ENCODE measurements at places on chromosomes 2 and 18.

GRCh38 chr2:25358249-25358815, 16.6 kb upstream of the DNMT3A start:
- DNase-seq, result no peak

GRCh38 chr2:230866756-230867523, 2.2 kb downstream of the ITM2C start:
- DNase-seq, result peak; percentile 64

- DNase-seq, result no peak
Measured at GRCh38 chr2:102251042-102251848, 60.1 kb upstream of the IL1RL1 start.

- DNase-seq, result no peak
Measured at GRCh38 chr2:176018708-176019107, 16.6 kb upstream of the LNPK start.

DNA sequence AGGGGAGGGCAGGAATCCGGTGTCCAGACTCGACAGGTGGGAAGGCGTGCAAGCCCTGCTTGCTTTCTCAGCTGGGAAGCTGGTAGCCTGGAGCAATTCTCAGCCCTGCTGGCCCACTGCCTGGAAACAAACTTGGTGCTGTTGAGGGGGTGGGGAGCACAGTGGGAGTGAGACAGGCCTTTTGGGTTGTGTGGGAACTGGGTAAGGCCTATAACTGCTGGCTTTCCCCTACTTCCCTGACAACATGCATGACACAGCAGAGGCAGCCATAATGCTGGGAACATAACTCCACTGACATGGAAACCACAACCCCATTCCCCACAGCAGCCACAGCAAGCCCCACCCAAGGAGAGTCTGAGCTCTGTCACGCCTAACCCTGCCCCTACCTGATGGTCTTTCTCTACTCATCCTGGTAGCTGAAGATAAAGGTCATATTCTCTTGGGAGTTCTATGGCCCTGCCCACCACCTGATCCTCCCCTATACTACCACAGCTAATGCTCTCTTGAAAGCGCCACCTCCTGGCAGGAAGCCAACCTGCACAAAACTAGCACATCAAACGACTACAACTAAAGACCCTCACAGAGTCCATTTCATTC, 122.9 kb upstream of the ACVR1C start:
- DNase-seq, result peak; percentile 10

- no peak for DNase-seq
Measured at GRCh38 chr18:46019936-46020335, 52.1 kb downstream of the PSTPIP2 start.

GRCh38 chr2:94872088-94872618, 923 bp downstream of the TEKT4 start:
- no peak for DNase-seq

GRCh38 chr2:159760326-159760725, 37.7 kb downstream of the CD302 start:
- DNase-seq, result no peak

DNA sequence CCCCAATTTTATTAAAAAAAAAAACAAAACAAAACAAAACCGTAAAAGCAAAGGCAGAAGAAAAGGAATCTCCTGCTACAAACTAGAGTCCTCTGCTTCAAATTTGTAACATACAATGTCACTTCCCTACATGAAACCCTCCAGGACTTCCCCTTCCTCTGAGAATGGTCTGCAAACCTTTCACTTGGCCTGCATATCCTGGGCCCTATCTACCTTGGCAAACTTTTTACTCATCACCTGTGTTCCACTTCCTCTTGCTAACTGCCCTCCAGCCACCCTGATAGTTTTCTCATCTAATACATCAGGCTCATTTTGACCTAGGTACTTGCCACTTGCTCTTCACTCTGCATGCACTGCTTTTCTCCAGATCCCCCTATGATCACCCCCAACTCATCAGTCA, 255.5 kb downstream of the ETAA1 start:
- no peak for DNase-seq

DNA sequence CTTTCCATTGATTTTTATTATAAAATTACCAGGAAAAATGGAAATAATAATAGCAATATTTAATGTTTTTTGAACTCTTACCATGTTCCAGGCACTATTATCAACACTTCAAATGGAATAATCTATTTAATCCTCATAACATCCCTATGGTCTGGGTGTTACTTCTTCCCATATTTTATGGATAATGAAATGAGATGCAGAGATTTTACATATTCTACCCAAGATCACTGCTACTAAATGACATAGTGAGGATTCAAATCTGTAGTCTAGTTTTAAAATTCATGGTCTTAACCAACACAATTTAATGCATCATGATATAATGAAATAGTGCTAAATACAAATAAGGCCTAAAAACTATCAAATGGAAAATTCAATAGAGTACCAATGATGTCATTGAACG, 70.4 kb upstream of the COL3A1 start:
- no peak for DNase-seq

DNA sequence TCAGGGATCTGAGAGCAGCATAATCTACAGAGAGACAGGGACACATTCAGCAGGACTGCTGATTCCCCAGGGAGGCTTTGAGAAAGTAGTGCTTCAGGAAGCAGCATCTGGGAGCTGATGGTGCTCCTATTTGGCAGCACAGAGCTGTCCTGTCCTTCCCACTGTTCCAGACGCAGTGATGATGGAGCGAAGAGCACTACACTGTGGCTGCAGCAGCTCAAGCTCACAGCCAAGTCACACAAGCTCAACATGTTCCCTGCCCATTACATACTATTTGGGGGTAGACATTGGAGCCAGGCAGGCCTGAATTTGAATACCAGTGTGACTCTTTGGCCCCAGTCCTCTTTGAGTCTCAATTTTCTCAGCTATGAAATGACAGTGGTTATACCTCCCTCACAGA, 15.2 kb upstream of the GALM start:
- no peak for DNase-seq

- no peak for DNase-seq
Measured at GRCh38 chr2:119010336-119010735, 68.3 kb downstream of the MARCO start.

DNA sequence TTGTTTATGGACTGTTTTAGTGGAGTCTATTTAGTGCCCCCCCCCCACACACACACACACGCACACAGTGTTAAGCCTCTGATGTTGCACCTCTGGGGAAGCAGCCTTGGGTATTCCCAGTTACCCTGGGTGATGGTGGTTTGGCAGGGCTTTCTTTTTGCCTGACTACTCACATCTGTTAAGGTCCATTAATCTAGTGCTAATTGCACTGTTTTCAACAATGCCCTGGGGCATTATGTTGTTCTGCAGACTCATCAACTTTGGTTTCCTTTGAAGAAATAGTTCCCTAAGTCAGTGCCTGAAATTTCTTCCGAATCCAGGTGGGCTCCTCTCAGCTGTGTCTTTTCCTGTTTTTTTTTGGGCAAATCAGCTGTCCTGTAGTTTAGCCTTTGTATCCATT, 34.7 kb downstream of the SPOPL start:
- DNase-seq, result no peak

DNA sequence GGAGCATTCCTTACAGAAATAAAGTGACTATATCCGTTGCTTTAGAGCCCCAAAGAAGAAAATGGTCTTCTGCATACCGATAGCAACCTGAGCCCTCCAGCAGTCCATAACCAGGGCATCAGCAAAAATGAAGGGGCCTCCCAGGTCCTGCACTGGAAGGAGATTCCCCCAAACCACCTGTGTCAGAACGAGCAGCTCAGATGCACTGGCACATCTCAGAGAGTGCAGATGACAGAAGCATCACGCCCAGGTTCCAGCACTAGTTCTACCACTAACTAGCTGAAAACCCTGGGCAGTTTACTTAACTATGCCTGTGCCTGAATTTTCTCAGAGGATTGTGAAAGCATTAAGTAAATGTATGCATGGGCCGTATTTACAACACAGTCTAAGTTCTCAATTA, 466.7 kb upstream of the MYT1L start:
- DNase-seq, result no peak

- DNase-seq, result no peak
Measured at GRCh38 chr18:49023271-49023937, 72.6 kb upstream of the SMAD7 start.

DNA sequence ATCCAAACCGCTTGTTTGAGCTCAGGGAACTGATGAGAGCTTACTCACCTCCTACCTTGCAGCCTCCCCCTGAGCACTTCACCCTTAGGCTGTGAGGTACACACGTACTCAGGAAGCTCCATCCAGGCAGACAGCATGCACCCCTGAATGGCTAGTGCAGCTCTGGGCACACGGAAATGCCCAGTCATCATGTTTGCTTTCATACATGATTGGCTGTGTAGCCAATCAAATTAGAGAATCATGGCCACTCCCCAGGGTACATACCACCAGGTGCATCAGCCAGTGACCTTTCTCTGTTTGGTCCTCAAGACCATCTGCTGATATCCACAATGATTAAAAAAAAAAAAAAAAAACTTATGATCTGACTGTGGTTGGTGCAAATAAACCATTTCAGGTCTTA, 42.1 kb downstream of the RNF152 start:
- DNase-seq, result no peak

Measured in GDM1 (cell line).